ENCODE measurements at places on chromosomes 13 and 19.
A peak's percentile ranks its signal among the peaks of the same experiment; 100 is the strongest.

GRCh38 chr19:1135454-1135853, 31.7 kb downstream of the GPX4 start:
- no peak for DNase-seq

DNA sequence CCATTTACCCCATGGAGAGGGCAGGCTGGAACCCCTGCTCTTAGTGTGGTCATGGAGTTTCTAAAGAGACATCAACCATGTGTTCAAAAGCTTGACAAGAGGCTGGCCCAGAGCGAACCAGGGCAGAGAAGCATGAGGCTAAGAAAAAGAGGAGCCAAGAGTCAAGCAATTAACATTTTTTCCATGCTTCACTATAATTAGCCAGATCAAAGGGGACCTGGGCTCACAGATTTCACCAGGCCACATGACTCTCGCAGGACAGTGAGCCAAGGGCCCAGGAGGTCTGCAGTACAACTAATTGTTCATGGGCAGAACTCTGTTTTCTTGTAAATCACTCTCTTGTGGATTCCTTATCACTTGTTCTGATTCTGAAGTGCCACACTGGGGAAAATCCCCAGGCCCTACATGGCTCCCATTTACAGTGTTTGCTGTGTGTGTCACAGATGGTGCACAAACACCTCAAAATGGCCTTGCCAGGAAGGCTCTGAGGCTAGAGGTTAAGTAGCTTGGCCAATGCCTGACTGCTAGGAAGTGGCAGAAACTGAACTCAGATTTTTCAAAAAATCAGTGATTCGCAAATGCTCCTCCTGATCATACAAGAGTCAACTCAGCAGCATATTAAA, 101.2 kb downstream of the LHFPL6 start:
- no peak for DNase-seq

- DNase-seq = no peak
Measured at GRCh38 chr19:44998025-44998424, 3.2 kb upstream of the RELB start.

GRCh38 chr13:79935121-79935520, 405.8 kb downstream of the SPRY2 start:
- DNase-seq = no peak

DNA sequence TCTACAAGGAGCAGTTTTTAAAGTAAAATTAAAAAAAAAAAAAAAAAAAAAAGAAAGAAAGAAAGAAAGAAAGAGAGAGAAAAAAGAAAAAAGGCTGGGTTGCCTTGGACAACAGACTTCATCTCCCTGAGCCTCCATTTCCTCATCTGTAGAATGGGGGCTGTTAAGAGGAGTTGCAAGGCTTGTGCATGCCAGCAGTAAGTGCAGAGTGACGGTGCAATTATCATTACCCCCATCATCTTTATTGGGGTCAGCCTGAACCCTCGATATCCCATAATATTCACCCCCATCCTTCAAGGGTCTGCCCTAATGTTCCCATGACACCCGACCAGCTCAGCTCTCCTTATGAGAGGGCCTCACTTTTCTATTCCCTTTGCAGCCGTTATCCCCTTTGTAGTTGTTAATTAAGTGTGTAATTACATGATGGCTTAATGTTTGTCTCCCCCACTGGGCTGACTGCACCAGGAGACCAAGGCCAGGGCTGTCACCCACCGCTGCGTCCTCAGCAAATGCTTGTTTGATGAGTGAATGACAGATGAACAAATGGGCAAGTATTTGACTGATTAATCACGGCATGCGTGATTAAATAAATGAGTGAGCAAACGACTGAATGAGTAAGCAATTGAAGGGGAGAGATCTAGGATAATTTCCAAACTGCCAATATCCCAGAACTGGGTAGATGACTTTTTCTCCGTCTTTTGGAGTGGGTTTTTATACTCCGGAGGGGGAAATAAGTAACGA, 10.1 kb downstream of the FOSB start:
- DNase-seq = peak; percentile 53

- DNase-seq = no peak
Measured at GRCh38 chr19:39768786-39769185, 9.9 kb upstream of the LEUTX start.

DNA sequence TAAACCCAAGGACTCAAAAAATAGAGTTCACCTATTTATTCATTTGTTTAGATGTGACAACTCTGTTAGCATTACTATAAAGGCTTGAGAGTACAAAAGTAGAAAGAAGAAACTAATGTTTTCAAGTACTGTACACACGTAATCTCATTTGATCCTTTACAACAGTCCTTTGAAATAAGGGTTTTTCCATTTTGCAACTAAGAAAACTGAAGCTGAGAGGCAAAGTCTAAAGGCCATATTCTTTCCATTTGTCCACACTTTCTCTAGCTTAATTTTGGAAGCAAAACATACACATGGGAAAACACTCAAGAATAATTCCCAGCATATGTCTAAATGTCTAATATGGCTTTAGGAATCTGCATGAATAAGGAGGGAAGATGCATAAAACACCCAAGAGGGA, 34.1 kb downstream of the ZAR1L start:
- DNase-seq = no peak

DNA sequence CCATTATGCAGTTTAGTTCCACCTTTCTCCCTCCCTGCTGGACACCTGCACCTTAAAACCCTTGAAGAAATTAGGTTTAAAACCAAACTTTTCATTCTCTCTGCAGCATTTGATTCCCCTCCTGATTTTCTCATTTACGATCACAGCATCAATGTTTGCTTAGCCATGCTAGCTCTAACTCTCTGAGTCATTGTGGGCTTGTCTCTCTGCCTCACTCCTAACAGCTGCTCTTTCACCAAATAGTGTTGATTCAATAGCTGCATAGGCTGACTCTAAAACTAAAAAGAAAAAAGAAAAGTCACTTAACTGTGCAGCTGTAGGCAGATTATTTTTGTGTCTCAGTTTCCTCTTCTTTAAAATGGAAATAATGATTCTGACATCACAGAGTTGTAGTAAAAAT, 1124.9 kb downstream of the DIAPH3 start:
- DNase-seq = no peak

- DNase-seq = peak; percentile 29
Measured at GRCh38 chr19:35860818-35861639, 4.3 kb downstream of the KIRREL2 start.

- no peak for DNase-seq
Measured at GRCh38 chr19:48196933-48197665, 26.6 kb downstream of the ZSWIM9 start.

DNA sequence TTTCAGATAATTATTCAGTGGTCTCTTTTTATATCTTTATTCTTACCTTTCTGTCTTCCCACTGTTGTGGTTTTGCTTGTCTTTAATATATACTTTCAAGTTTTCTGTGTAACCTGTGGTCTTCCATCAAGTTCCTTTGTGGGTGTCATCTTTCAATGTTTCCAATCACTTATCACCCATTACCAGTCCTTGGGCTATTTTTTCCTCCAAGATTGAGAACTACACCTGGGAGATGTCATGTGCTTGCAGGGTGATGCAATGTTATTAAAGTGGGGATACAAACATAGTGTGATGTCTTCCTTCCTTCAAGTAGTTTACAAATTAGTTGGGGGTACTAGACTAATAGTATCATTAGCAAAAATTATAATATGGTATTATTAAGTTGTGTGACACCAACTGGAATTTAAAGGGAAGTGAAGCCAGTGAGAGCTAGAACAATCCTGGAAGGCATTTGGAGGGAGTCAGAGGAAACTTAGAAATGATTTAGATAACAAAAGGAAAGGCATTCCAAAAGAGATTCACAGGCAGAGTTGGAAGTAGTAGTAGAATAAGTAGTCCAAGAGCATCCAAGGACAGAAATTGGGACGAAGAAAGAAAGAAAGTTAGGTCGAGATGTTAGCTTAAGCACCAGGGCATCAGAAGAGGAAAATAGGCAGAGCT, 3.4 kb downstream of the FNDC3A start:
- no peak for DNase-seq

DNA sequence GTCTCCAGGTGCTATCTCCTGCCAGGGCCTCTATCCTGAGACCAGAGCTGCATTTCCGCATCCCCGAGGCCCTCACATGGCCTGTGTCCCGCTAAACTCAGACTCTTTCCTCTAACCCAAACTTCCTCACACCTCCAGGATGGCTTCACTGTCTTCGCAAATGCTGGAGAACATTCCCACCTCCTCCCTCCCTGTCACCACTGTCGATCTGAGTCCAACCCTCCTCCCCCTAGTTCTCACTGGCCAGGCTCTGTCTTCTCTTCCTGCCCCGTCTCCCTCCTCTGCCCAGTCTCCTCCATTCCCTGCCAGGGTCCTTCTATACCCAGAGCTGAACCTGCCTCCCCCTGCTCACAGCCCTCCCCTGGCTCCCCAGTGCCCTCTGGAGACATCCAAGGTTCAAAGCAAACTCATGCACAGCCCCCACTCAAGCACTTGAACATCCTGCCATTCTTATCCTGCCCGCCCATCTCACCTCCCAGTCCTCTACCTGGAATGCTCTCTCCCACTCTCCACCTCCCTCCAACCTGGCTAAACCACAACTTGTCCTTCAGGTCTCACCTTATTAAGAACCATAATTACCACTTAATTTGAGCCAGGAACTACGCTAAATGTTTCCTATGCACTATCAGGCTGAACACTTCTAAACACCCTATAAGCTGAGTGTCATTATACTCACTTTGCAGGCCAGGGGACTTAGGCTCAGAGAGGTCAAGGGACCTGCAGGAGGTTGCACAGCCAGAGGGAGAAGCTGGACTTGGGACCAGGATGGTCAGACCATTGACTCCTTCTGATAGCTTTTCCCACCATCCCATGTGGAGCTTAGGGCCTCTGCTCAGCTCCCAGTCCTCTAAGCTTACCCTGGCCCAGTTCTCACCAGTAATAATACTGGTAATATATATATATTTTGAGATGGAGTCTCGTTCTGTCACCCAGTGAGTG, 961 bp upstream of the VSIG10L start:
- no peak for DNase-seq

DNA sequence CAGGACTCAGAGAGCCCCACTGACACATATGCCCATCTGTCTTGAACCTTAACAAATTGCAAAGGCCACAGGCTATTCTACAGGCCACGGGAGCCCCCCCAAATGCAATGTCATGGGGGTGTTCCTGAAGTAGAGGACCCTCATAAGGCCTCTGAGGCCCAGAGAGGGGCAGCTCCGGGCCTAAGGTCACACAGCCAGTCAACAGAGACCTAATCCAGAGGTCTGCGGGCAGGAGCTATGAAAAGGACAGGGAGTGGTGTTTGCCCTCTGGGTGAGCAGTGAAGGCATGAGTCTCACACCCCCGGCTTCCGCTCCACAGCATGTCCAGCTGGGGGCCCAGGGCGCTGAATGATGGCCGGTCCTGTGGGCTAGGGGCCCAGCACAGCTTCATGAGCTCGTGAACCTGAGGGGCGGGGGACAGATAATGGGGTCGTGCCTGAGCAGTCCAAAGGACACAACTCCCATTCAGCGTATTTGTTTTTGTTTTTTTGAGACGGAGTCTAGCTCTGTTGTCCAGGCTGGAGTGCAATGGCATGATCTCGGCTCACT, 5.3 kb upstream of the INSL3 start:
- no peak for DNase-seq

- DNase-seq = no peak
Measured at GRCh38 chr13:29535663-29536655, 59.5 kb downstream of the SLC7A1 start.

DNA sequence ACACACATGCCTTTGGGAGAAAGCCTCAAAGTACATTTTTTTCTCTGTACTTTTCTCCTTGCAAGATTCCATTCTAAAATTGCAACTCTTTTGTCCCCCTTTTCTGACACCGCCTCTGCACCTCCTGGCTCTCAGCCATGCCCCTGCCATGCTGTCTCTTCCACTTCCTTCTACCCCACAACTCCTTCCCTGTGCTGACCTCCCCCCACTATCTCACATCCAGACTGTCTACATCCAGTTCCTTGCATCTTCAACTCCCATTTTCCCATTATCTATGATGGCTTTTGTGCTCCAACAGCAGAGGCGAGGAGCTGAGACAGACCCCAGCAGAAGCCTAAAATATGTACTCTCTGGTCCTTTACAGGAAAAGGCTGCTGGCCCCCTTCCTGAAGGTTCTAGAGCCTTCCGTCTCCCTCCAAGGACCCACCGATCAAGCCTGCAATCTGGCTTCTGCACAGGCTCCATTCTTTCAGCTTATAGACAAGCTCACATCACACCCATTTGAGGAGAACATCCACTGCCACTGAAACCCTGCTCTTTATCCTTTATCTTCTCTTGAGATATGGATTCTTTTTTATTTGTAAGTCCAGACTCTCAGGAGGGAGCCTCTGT, 50.2 kb downstream of the RFX2 start:
- DNase-seq = no peak

DNA sequence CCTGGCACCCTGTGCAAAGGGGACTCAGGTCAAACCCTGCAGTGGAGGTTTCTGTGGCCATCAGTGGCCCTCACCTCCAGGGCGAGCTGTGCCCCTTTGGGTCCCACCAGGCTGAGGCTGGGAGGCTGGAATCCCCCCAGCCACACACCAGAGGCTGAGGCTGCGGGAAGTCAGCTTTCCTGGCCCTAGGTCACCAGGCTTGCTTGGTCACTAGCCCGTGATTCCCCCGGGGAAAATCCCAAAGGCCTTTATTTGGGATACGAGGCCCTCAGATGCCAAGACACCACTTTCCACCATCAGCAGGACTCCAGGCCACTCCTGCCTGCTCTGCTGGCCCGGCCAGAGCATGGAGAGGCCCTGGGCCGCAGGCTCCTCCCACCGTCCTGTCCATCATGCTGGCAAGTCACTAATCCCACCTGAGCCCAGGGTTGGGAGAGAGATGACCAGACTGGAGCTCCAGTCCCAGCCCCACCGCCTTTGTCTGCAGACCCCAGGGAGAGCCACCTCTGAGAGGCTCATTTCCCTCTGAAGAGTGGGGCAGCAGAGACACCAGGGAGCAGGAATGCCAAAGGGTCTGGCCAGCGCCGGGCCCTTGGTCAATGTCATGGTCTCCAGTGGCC, 4.7 kb downstream of the NKPD1 start:
- DNase-seq = no peak

DNA sequence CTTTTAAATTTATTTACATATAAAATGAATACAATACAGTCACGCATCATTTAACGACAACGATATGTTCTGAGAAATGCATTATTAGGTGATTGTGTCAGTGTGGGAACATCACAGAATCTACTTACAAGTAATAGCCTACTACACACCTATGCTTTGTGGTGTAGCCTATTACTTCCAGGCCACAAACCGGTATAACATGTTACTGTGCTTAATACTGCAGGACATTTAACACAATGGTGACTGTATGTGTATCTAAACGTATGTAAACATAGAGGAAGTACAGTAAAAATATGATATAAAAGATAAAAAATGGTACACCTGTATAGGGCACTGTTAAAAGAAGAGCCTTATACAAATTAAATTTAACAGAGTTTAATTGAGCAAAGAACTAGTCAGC, 62.4 kb upstream of the KLHL1 start:
- DNase-seq = no peak

DNA sequence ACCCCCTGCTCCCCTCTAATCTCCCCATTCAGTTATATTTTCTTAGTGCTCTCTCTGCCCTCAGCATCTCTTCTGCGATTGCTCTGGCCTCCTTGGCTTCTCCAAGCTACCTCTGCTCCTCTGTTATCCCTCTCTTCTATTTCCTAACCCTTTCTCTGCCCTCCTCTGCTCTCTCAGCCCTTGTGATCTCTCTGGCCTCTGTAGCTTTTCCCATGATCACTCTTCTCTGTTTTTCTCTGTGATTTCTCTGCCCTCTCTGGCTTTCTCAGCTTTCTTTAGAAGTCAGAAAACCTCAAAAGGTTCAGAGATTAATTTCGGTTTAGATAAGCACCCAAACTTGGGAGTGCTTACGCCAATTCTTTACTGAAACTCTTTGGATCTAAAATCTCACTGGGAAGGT, 795.0 kb downstream of the DIAPH3 start:
- DNase-seq = no peak

GRCh38 chr13:37747071-37747612, 122.4 kb downstream of the TRPC4 start:
- DNase-seq = no peak

All from stimulated activated CD4-positive, alpha-beta T cell treated with anti-CD3 and anti-CD28 coated beads, Interleukin-15, amount 100 ng/mL, for 24 hours (primary cell).